ENCODE measurements at places on chromosomes 3 and 15. TPM values are rescaled to one million over a fixed set of nuclear protein-coding genes. Genes with fewer than 3 reads are reported as not detected.
A peak's percentile ranks its signal among the peaks of the same experiment; 100 is the strongest.

GRCh38 chr3:24310887-24311286 lies 183.8 kb downstream of the THRB start:
- no peak for DNase-seq

DNA sequence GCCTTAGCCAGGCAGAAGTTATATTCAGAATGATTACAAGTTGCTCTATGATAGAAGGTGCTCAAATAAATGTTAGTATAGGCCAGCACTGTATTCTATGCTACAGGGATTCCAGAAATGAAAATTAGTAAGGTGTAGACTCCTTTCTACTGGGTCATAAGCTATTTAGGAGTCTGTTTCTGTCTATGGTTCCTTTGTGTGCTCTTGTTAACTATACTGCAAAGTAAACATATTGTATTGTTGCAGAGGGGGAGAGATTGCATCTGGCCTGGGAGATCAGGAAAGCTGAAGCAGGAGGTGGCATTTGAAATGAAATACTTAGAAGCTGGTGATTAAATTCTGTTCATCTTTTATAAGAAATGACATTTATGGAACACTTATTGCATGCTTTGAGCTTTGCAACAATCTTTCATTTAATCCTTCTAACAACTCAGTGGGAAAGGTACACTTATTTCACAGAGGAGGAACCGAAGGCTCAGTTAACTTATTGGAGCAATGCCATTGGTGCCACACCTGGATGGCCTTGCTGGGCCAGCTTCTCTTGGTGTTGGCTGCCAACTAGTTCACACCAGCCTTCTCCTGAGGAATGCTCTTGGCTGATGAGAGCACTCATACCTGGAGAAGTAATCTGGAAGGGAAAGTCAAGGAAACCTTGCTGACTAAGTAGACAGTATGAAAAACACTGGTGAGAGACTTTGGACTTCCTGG lies 39.1 kb downstream of the ABHD5 start:
- no peak for DNase-seq

GRCh38 chr3:71031181-71031580 lies 552.3 kb downstream of the FOXP1 start:
- DNase-seq, result no peak

DNA sequence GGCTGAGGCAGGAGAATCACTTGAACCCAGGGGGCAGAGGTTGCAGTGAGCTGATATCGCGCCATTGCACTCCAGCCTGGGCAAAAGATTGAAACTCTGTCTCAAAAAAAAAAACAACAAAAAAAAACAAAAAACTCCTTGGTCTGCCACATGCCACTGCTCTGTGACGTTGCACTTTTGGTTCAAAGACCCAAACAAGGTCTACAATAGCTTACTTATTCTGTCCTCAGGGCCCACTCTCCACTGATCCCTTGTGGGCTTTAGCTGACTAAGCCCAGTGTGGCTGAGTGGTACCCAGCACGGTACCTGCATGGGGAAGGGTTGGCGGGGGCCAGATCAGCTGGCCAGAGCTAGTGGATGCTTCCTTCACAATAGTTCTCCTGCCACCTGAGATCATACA lies 1.8 kb downstream of the MON1A start:
- no peak for DNase-seq

DNA sequence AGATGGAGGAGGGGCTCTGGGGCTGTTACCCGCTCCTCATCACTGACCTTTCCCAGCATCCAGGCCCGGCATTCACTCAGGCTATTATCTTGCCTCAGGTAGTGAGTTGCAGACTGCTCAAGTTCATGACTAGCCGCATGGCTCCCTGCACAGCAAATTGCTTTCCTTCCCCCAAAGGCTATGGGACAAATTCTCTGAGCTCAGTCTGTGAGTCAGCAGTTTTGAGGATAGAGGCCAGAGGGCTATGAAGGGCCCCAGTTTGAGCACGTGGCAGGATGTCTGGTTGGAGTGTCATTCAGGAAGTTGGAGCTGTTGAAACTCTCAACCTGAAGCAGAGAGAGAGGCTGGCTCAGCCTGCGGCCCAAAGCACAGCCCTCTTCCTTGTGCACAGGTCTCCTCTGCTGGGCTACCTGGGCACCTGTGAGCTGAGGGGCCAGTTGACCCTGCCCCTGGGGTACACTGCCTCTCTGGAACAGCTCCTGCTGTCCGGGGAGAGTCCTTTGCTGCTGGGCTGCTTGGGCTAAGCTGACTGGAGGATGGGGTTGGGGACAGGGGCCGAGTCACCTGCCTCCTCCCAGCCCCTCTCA lies 7.9 kb downstream of the FAH start:
- no peak for DNase-seq

DNA sequence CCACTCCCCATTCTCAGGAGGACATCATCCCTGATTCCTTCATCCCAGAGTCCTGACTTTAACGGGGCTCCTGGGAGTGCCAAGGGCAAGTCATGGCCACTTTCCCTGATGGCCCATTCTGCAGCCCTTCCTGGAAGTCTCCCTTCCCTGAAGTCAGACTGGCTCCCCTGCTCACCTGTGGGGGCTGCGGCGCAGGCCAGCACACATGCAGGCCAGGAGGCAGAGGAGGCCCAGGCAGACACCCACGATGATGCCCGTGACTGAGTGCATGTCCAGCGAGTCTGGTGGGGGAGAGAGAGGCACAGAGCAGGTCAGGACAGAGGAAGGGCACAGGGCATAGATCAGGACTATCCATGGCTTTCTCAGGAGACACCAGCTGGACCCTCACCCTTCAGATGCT lies 8.6 kb upstream of the IGDCC3 start:
- no peak for DNase-seq

- DNase-seq, result no peak
Measured at GRCh38 chr3:78153973-78154372, 1114.1 kb downstream of the ROBO2 start.

- no peak for DNase-seq
Measured at GRCh38 chr3:126052196-126053058, 31.5 kb downstream of the SLC41A3 start.

DNA sequence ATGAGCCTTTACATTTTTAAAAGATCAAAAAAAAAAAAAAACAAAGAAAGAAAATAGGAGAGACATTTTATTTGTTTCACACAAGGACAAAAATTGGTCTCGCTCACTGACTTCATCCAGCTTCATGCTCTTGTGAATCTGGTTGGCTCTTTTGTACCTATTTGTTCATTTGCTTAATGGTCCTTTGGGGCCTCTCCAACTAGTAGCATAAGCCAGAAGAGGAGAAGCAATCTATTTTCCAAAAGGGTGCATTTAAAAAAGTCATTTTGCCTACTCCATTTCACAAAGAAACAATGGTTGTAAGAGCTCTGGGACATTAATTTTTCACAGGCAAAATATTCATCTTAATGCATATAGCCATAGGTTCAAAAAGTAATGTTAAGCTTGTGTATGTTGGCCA lies 168.3 kb upstream of the ADAMTS9 start:
- no peak for DNase-seq

DNA sequence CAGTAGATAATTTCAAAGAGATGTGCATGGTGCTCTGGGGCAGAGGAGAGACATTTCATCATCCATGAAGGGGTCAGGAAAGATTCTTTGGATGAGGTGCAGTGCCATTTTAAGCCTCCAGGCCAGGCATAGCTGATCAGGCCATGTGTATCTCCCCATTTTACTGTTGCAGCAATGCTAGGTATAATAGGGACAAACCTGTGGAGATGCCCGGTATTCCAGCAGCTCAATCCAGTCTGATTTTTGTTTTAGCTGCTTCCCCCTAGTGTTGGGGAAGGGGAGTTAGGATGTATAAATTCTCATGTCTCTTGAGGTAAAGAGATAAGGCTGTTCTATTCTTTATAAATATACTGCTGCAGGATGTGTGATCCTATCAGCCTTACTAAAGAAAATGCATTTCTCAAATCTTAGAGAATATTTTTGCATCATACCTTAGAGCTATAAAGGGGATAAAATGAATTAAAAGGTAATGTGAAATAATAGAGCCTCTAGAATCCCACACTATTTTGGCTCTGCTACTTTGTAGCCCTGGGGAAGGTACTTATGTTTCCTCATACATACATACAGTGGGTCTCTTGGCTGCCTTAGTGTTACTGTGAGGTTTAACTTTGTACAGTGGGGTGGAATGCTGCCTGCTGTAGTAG lies 5.2 kb downstream of the CDV3 start:
- no peak for DNase-seq

DNA sequence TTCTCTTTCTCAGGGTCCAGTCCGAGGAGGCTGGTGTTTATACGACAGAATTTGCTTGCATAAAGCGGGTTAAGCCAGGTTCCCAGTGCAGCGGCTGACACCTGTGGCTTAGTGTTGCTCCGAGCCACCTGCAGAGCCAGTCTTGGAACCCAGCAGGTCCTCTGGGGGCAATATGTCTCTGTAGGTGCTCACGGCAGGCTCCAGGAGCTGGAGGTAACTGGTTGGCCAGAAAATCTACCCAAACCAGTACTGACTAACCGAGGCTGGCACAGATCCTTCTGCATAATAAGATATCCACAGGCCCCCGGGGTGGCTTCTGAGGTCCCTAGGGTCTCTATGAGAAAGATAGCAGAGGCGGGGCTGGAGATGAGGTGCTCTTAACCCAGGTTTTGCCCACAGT lies 3.2 kb downstream of the MGLL start:
- no peak for DNase-seq

DNA sequence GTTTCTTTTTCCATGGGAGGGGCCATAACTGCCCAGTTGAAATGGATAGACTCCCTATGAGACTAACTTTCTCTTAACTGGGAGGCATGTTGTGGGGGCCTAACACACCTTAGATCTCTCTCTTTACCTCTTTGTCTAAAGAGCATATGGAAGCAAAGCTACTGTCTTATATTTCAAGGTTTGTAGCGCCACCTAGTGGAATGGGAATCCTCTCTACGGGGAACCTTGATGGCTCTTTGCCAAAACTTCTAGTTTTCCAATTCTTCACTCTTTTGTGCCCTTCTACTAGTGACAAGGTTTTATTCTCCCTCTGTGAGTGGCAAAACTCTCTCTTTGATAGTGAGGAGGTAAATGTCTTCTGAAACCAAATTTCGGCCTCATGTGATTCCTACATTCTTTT lies 1030.4 kb upstream of the CADM2 start:
- DNase-seq, result no peak

DNA sequence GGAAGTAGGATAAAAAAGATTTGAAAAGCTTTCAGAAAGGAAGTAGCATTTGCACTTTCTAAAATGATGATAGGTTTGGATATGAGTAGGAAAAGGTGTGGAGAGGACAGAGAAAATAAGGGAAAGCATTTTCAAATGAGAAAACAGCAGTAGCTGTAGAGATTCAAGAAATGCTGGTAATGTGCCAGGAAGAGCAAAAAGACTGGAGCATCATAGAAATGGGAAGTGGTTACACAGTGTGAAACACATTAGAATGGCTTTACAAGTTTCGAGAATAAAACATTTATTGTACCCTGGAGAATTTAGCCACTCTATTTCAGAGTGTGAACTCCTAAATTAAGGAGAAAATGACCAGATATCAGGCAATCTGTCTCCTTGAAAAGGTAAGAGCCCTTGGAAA lies 108.3 kb upstream of the CHL1 start:
- DNase-seq, result no peak

DNA sequence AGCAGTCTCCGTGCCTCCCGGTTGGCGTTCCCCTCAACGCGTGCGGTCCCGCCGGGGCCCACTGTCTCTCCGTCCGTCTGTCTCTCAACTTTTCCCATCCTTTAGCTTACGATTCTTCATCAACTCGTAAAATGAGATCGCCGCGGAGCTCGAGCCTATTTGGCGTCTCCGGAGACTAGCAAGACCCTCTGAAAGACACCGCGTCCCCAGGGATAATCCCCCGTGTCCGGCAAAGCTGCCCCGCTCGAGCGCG lies 3.4 kb downstream of the GATA2 start:
- DNase-seq, result no peak

DNA sequence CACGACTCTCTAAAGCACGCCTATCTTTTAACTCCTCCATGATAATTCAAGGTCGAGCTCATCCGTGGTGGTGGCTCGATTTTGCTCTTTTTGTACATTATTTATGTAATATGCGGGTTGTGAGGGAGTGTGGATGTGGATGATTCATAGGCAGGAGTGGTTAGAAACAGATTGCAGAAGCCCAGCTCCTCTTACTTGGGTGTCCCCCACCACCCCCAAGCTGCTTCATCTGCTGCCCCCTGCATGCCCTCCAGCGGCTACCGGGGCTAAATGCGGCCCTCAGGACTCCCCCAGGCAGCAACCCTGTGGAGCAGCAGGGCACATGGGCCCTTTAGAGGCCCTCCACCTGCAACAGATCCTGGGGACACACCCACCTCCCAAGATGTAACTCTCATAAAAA lies 111.5 kb upstream of the SELENOK start:
- DNase-seq, result no peak

GRCh38 chr3:48187579-48188265 lies 495 bp downstream of the CDC25A start:
- DNase-seq, result peak; percentile 76

- no peak for DNase-seq
Measured at GRCh38 chr15:62639432-62639831, 403.1 kb upstream of the TPM1 start.

LRRC3B gene
- polyA plus RNA-seq, result 1.8 TPM

PPP4R2 gene
- 99.9 TPM for polyA plus RNA-seq

TRIM71 gene
- 10.4 TPM for polyA plus RNA-seq

EXD1 gene
- polyA plus RNA-seq, result 0.07 TPM

GOLGA8K gene
- 3.6 TPM for polyA plus RNA-seq

Measured in left kidney (tissue), 8 donors.